ENCODE measurements at places on chromosomes 2 and 18.

- no peak for DNase-seq
These were observed 41.2 kb downstream of the MBP start for GRCh38 chr18:77091366-77091765.

- DNase-seq: no peak
These were observed 5.4 kb upstream of the ITGB6 start for GRCh38 chr2:160205505-160205904.

DNA sequence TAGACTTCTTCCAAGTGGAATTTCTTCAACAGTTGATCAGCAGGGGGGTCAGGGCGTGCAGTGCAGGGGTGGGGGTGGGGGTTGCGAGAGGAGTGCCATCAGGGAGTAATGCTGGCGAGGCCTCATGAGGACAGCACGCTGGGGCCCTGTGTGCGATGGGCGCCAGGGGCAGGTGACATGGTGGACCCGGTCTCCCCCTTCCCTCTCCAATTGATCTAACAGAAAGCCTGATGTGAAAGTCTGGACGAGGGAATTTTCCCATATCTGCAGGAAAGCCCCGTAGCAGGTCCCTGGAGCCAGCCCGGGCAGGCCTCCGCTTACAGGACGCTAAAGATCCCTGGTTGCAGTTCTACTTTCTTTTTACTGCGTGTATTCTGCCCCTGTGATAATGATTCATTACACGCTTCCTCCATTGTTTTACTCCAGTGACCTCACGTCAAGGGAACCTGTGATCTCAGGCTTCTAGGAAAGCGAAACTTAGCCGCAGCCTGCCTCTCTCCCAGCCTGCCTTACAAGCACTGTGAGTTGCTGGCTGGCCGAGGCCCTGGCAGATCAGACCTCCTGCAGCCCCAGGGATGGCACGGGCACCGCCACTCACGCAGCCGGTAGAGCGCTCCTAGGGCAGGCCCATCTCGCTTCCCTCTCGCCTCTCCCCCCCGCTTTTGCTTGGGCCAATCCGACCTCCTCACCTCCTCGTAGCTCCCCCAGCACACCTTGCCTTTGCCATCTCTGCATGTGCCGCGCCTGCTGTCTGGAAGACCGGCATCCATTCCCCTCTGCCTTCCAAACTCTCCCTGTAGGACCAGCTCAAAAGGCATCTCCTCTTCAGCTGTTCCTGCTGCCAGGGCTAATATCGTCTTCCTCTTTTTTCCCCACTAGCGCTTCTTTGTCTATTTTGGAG lies 19.2 kb downstream of the NEURL3 start:
- DNase-seq: peak; percentile 30

GRCh38 chr2:231348704-231349373 lies 46.7 kb upstream of the B3GNT7 start:
- DNase-seq: peak; percentile 34

GRCh38 chr2:105800953-105801635 lies 56.4 kb downstream of the NCK2 start:
- no peak for DNase-seq

DNA sequence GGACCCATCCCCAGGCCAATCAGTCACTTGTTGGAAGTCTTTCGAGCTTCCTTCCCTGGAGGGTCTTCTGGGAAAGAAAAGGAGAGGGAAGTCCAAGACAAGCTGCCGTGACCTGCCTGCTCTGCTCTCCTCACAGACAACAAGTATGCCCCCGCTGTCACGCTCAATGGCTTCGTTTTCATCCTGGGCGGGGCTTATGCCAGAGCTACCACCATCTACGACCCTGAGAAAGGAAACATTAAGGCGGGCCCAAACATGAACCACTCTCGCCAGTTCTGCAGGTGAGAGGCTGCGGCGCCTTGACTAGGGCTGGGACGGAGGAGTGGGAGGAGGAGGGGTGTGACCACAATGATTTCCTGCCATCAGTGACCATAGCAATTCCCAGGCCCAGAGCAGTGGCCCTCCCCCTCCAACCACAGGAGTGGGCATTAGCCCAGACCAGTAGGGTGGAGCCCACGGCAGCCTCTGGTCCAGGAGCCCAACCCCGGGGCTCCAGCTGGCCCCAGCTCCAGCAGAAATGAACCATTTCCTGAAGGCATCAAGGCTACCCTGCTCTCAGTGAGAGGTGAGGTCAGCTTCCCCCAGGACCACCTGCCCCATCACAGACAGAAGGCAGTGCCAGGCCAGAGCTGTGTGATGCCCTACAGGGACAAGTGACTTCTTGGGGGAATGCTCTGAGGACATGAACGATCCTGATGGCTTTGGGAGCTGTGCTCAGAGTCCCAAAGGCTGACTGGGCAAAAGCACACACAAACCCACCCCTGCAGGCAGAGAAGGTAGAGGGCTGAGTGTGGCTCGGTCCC lies 223.1 kb downstream of the ATAD2B start:
- DNase-seq: no peak

GRCh38 chr2:37037771-37038170 lies 46.4 kb downstream of the HEATR5B start:
- DNase-seq: no peak

GRCh38 chr18:45850021-45850420 lies 24.5 kb downstream of the SIGLEC15 start:
- DNase-seq: no peak

DNA sequence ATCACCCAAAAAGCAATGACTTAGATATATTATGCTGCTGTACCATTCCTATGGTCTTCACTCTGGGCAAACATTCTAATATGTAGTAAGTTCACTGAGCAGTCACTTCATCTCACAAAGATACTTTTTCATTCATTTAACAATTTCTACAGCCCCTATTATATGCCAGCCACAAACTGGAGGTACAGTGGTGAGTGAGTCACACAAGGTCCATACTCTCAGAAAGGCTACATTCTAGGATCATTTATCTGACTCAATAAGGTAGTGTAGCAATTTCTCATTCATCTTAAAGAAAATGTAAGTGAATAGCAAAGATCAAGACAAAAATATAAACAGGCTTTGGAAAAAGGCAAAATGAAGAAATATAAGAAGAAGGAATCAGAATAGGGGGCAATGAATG lies 40.5 kb downstream of the NHEJ1 start:
- no peak for DNase-seq

DNA sequence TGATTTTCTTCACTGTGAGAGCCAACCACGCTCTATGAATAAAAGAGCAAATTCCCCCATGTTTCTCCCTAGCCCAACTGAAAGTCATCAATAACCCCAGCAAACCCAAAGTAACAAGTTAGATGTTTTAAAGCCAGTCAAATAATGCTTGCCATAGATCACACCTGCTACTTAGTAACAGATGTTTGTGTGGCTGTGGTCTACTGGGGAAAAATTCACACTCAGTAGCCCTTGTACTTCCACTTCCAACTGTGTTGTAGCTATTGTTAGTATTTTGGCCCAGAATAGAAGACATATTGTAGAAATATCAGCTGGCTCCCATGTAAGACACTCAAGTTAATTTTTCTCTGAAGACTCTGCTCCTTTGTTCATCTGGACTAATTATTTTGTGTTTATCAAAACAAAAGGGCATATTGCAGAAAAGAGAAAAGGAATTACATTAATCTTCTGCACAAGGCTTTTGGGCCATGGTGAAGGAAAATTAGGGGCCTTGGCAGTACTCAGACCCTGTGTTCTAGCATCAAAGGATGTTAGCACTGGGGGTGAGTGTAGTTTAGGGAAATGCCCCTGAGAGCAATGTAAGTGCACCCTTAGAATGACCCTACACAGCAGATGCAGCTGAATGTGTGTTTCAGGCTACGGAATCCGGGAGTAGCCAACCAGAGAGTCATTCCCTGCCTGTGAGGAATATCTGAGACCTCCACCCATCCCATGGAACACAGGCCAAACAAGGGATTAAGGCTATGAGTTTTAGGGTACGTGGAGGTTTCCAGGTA lies 521.9 kb downstream of the EPHA4 start:
- no peak for DNase-seq

GRCh38 chr2:176099728-176100546 lies at the start of gene HOXD12:
Gene HOXD12 (plus strand): TSS chr2:176099795. CDS start chr2:176099802, 7 bp downstream.
- no peak for DNase-seq

- DNase-seq: no peak
These were observed 94.2 kb upstream of the NDUFV2 start for GRCh38 chr18:9008200-9008708.

DNA sequence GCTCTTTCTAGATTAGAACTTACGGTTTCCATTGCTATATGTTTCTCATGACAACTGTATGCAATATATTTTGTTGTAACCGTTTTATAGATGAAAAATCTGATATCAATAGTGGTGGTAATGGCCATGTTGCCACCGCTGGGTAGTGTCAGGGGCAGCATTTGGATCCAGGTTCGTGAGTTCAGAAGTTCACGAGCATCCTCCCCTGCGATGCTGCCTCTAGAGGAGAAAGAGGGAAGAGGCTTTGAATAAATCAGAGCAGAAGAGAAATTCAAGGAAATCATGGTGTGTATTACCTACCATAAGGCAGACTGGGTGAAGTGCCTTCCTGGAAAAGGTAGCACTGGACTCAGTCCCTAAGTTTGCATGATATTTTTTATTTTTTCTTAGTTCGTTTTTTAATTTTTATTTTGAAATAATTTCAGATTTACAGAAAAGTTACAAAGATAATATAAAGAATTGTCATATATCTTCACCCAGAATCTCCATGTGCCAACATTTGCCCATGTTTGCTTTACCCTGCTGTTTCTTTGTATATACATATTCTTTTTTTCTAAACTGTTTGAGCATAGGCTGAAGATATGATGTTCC lies 3.3 kb upstream of the ZBTB7C start:
- no peak for DNase-seq

- DNase-seq: no peak
These were observed 187.2 kb upstream of the NOL4 start for GRCh38 chr18:34411952-34412351.

DNA sequence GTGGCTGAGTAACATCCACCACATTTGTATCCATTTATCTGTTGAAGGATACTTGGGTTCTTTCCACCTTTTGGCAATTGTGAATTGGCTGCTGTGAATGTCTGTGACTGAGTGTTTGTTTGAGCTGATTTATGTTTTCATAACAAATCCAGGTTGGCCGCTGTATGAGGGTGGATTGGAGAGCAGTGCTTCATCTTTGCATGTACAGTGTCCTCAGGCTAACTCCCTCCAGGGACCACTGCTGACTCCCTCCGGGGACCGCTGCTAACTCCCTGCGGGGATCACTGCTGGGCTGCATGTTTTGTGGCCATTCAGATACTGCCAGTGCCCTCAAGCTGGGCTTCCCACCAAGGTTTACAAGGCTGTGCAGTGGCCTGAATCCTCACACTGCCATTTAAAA lies 10.2 kb downstream of the BOK start:
- no peak for DNase-seq

GRCh38 chr2:18402831-18403230 lies 157.6 kb downstream of the RDH14 start:
- DNase-seq: no peak

DNA sequence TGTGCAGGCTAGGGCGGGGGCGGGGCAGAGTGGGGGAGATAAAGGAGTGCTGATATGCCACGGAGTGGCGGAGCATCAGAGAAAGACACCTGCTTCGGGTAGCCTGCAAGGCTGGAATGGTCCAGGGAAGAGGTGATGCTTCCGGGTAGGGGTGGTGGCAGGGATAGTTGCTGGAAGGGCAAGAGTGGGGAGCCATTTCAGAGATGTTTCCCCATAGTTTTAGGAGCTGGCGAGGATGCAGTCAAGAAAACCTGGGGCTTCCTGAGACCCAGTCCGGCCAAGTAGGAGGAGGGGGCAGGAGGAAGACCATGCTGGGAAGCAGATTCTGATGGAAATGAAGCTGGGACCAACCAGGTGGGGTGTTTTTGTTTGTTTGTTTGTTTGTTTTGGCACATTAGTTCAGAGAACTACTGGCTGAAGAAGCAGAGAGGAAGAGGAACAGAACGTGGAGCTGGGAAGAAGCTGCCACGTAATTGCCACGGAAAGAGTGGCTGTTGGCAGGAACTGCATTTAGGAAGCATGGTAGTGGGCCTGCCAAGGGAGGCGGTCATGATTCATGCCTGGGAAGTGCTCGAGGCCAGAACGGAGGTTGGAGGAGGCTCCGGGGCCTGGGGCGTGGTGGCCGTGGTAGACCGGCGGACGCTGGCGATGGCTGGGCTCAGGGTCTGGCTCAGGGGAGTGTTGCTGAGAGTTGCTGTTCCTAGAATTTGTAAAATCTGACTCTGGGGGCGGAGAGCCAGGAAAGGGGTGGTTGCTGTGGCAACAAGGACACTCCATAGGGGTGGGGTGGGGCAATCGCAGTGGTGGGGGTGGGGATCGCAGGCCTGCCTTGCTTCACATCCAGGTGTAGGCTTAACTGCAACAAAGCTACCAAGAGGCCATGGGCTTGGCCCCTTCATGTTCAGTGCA lies 8.6 kb upstream of the INPP5D start:
- no peak for DNase-seq

GRCh38 chr2:108615480-108616090 lies 81.3 kb downstream of the LIMS1 start:
- no peak for DNase-seq

- no peak for DNase-seq
These were observed 137.8 kb downstream of the PIK3C3 start for GRCh38 chr18:42092848-42093247.

GRCh38 chr18:12015416-12016062 lies 34.2 kb downstream of the IMPA2 start:
- no peak for DNase-seq

DNA sequence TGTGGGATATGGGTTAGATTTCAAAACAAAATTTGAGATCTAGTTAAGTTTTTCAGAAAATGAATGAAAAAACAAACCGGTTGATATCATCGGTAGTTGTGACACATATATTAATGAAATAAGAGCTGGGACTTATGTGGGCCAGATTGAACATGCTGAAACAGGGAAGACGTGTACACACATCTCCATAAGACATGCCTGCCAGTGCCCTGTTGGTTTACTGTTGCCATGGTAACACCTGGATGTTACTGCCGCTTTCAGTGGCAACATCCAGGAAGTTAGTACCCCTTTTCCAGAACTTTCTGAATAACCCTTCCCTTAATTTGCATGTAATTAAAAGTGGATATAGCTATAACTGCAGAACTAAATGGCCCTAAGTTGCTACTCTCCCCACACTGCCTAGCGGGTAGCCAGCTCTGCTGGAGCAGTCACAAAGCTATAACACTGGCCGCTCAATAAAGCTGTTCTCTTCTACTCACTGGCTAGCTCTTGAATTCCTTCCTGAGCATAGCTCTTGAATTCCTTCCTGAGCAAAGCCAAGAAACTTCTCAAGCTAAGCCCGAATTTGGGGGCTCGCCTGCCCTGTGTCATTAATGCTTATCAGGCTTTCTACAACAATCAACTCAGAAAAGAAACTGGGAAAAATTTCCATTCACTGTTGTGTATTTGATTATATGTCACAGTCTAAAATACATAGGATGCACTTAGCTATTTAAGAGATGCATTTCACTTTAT lies 776.3 kb upstream of the CDH7 start:
- no peak for DNase-seq

All from GDM1 (cell line).